ENCODE measurements at places on chromosomes 16 and 17. TPM values are rescaled to one million over a fixed set of nuclear protein-coding genes. Genes with fewer than 3 reads are reported as not detected.

GRCh38 chr16:25690552-25691143 is 1.1 kb upstream of the HS3ST4 start:
- H3K27ac ChIP-seq: no peak overlapping the region
- no peaks in the 10 kb centered on the region for H3K36me3 ChIP-seq
- no peak overlapping the region for H3K4me3 ChIP-seq
- DNase-seq: no peak
- peaks cover 4% of the 10 kb centered on the region for H3K27me3 ChIP-seq

DNA sequence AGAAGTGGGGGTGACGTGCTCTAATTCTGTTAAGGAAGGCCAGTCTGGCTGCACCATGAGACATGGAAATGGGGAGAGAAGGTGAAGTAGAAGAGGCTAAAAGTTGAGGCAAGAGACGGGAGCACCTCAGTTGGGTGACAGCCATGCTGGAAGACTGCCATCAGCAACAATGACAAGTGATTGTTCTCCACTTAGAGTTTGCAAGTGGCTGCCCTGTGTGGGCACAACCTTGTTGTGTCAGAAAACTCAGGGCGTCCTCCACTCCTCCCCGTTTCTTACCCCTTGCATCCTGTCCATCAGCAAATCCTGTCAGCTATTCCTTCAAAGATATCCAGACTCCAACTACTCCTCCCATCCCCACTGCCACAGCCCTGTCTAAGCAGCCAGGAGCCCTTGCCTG is 17.6 kb downstream of the CES1 start:
- no peaks in the 10 kb centered on the region for H3K36me3 ChIP-seq
- no peak overlapping the region for H3K27ac ChIP-seq
- no peaks in the 10 kb centered on the region for H3K27me3 ChIP-seq
- H3K4me3 ChIP-seq: no peak overlapping the region
- no peaks in the 10 kb centered on the region for H3K4me1 ChIP-seq

DNA sequence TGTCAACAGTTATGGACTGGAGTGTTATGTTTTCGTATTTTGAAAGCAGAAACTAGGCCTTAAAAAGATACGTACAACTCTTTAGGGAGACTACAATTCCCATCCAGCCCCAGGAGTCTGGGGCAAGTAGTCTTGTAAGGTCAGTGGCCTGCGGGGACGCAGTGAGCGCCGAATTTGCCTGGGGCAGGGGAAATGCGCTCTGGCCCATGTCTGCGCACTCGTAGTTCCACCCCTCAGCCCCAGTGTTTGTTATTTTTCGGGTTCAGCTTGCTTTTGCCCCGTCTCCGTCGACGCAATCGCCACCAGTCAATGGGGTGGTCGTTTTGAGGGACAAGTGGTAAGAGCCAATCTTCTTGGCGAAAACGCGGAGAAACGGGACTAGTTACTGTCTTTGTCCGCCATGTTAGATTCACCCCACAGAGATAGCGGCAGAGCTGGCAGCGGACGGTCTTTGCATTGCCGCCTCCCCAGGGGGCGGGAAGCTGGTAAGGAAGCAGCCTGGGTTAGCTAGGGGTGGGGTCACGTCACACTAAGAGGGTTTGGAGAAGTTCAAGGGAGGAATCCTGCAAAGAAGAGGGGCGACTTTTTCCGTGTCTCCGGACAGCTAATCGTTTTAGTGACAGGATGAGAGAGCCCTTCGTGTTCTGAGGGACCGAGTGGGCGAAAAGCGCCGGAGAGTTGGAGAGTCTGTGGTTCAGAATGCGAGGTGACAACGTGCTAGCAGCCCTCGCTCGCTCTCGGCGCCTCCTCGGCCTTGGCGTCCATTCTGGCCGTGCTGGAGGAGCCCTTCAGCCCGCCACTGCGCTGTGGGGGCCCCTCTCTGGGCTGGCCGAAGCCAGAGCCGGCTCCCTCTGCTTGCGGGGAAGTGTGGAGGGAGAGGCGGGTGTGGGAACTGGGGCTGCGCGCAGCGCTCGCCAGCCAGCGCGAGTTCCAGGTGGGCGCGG is 1.1 kb upstream of the BRCA1 start:
- H3K36me3 ChIP-seq: no peaks in the 10 kb centered on the region
- no peaks in the 10 kb centered on the region for H3K27me3 ChIP-seq
- H3K27ac ChIP-seq: peak overlapping the region; percentile 54
- DNase-seq: no peak

DNA sequence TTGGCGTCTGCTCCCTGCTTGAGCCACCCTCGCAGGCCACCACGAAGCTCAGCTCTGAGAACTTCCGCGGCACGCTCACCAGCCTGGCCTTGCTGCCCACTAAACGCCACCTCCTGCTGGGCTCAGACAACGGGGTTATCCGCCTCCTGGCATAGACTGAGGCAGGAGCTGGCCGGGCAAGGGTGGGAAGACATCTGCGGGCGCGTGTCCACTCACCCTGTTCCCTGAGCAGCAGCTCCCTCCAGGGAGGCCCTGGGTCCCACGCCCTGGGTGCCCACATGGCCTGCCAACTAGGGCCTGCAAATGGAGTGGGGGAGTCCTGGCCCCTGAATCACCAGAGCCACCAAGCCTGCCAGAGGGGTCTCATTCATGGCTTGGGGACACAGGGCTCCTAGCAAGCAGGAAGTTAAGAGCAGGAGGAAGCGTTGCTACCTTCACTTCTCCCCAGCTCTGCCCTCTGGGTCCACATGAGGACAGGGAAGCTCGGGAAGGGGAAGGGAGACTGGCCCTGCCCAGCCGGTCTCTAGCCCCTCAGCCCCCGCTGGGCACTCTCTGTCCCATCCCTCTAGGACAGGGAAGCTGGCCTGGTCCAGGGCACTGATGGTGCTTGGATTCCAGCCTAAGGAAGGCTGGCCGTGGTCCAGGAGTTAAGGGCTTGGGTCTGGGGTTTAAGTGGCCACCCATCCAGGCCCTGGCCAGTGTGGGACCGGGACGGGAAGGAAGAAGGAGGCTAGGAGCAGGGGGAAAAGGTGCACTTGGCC is 5.0 kb upstream of the SERPINF2 start:
- H3K4me3 ChIP-seq: no peak overlapping the region
- H3K36me3 ChIP-seq: no peaks in the 10 kb centered on the region
- H3K27ac ChIP-seq: no peak overlapping the region
- no peak for DNase-seq
- no peaks in the 10 kb centered on the region for H3K27me3 ChIP-seq

DNA sequence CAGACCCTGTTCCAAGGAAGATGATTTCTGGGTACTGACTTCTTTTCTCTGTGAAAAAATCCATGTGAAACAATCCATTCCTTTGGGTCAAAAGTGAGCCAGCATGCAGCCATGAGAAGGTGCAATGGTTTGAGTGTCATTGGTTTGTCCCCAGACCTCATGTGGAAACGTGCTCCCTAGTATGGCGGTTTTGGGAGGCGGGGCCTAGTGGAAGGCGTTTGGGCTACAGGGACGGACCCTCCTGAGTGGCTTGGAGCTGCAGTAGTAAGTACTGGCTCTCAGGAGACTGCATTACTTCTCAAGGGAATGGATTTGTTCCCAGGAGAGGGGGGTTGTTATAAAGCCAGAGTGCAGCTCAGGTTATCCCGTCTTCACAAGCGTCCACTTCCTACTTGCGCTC is 19.4 kb downstream of the ELAC2 start:
- no peaks in the 10 kb centered on the region for H3K4me1 ChIP-seq
- DNase-seq: no peak
- H3K27me3 ChIP-seq: no peaks in the 10 kb centered on the region
- peaks cover 91% of the 10 kb centered on the region for H3K36me3 ChIP-seq

GRCh38 chr17:6110088-6110487 is 39.9 kb downstream of the WSCD1 start:
- no peaks in the 10 kb centered on the region for H3K27me3 ChIP-seq
- DNase-seq: peak; percentile 56
- H3K27ac ChIP-seq: peak overlapping the region; percentile 93
- peaks cover 17% of the 10 kb centered on the region for H3K36me3 ChIP-seq

DNA sequence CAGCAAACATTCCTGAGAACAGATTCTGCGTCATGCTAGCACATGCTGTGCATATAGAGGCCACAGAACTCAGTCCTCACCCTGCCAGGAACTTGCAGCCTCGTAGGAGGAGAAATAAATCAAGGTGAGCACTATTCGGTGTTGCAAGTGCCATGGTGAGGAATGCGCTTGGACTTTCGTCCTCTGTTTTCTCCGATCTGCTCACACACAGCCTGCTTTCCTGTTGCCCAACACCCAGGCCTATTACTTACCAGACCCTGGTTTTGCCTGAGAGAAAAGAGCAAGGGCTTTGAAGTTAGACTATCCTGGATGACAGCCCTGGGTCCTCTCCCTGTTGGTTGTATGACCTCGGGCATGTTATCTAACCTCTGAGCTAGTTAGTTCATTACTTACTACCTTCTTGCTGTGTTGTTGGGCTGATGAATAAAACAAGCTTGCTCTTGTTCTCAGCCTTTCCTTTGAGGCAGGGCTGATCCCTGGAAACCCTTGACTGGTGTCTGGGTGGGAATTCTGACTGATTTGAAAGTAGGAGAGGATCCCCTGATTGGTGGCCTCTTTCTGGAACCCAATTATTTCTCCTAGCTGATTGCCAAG is 2.9 kb downstream of the ACSF2 start:
- no peak overlapping the region for H3K27ac ChIP-seq
- peaks cover 40% of the 10 kb centered on the region for H3K4me1 ChIP-seq
- H3K4me3 ChIP-seq: no peak overlapping the region

GRCh38 chr17:33220036-33220435 is 73.1 kb downstream of the ASIC2 start:
- H3K36me3 ChIP-seq: no peaks in the 10 kb centered on the region
- no peak for DNase-seq
- no peak overlapping the region for H3K4me3 ChIP-seq
- H3K27ac ChIP-seq: no peak overlapping the region

GRCh38 chr16:84569382-84569987 is 48.4 kb downstream of the COTL1 start:
- no peaks in the 10 kb centered on the region for H3K27me3 ChIP-seq
- H3K27ac ChIP-seq: no peak overlapping the region
- no peak for DNase-seq
- H3K4me3 ChIP-seq: no peak overlapping the region

- H3K4me1 ChIP-seq: 0 out of 2 replicates have a peak, but pooled peaks cover 2% of the 10 kb centered on the region
- DNase-seq: no peak
- H3K4me3 ChIP-seq: peak overlapping the region; percentile 71
- H3K27ac ChIP-seq: no peak overlapping the region
These were observed 637 bp downstream of the PLCG2 start for GRCh38 chr16:81779536-81780320.

- H3K4me1 ChIP-seq: no peaks in the 10 kb centered on the region
- peaks cover 76% of the 10 kb centered on the region for H3K36me3 ChIP-seq
These were observed 45.2 kb upstream of the KPNB1 start for GRCh38 chr17:47604598-47604927.

GRCh38 chr17:28343491-28343932 is 8.0 kb downstream of the TNFAIP1 start:
- peaks cover 28% of the 10 kb centered on the region for H3K4me1 ChIP-seq
- H3K27ac ChIP-seq: no peak overlapping the region
- DNase-seq: no peak
- H3K27me3 ChIP-seq: no peaks in the 10 kb centered on the region
- no peak overlapping the region for H3K4me3 ChIP-seq

DNA sequence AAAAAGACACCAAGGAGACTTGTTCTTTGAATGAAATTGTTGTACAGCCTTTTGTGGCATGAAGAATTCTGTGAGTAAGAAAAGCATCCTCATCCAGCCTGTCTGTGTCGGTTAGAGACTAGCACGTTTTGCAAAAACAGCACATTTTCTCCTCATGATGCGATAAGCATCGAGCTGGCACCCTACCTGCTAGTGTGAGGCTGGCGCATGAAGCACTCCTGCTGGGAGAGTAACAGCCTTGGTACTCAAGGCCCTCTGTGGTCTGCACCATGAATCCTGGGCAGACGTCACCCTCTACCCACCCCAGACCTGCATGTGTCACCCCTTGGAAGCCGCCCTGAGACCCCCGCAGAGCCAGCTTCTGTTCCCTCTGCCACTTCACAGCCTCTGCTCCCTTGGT is 92.6 kb upstream of the TMEM132E start:
- no peaks in the 10 kb centered on the region for H3K4me1 ChIP-seq
- H3K27me3 ChIP-seq: no peaks in the 10 kb centered on the region
- H3K36me3 ChIP-seq: no peaks in the 10 kb centered on the region
- no peak for DNase-seq

GRCh38 chr16:87416826-87417527 is 24.8 kb downstream of the MAP1LC3B start:
- DNase-seq: peak; percentile 56
- H3K27me3 ChIP-seq: no peaks in the 10 kb centered on the region
- H3K4me1 ChIP-seq: no peaks in the 10 kb centered on the region
- H3K27ac ChIP-seq: no peak overlapping the region
- no peak overlapping the region for H3K4me3 ChIP-seq

GRCh38 chr17:76130473-76130872 is 10.6 kb downstream of the FOXJ1 start:
- H3K36me3 ChIP-seq: no peaks in the 10 kb centered on the region
- H3K27me3 ChIP-seq: no peaks in the 10 kb centered on the region
- peaks cover 12% of the 10 kb centered on the region for H3K4me1 ChIP-seq
- no peak for DNase-seq
- H3K27ac ChIP-seq: no peak overlapping the region
- no peak overlapping the region for H3K4me3 ChIP-seq

DNA sequence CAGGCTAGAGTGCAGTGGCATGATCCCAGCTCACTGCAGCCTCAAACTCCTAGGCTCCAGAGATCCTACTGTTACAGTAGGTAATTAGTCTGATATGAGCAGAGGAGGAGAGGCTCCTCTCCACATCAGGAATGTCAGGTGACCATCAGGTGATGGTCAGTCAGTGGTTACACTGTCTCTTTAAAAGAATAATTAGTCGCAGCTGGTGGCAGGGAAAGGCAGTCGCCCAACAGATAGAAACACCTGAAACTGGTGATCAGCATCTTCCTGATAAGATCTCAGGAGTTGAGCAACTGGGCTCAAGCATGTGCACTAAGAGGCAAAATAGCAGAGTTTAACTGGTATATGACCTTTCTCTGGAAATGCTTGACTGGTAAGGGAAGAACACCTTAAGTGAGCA is 21.5 kb upstream of the ABCA5 start:
- H3K27me3 ChIP-seq: no peaks in the 10 kb centered on the region
- H3K4me1 ChIP-seq: peaks cover 7% of the 10 kb centered on the region

DNA sequence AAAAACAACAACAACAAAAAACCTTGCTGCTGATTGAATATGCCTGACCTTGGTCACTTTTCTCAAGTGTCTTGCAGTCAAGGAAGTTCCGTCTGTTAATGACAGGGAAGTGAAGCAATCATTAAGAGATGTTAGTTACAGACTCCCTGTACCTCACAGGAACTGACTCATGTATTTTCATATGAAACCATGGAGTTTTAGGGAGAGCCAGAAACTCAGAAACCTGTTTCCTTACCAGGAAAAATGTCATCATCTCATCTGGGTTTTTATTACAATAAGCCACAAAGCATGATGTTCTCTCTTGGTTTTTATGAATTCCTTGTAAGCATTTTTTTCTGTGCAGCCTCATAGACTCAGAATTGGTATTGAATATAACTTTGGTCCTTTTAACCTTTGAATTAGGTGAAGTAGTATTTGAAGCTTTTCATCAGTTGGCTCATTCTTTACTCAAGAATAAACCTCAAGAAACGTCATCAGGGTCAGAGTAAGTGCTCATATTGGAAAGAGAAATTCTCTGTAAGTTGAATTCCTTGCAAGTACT is 10.3 kb downstream of the LYRM1 start:
- H3K27ac ChIP-seq: peak overlapping the region; percentile 99
- H3K36me3 ChIP-seq: no peaks in the 10 kb centered on the region
- no peaks in the 10 kb centered on the region for H3K27me3 ChIP-seq

The FLYWCH2 gene
- total RNA-seq: 92.0 TPM

The KRT33A gene
- total RNA-seq: not detected

The TXNL4B gene
- total RNA-seq: 7.9 TPM

The NEUROD2 gene
- total RNA-seq: not detected

The OR2C1 gene
- total RNA-seq: not detected

The MT3 gene
- not detected for total RNA-seq

The ORC6 gene
- 29.9 TPM for total RNA-seq
